ENCODE measurements at places on chromosomes 7 and 10. TPM values are rescaled to one million over a fixed set of nuclear protein-coding genes. Genes with fewer than 3 reads are reported as not detected.

The SYCE1 gene
- total RNA-seq = not detected

The NAPEPLD gene
- 6.4 TPM for total RNA-seq

The OR2A7 gene
- total RNA-seq = not detected

The SSMEM1 gene
- total RNA-seq = not detected

The NKX1-2 gene
- total RNA-seq = not detected

The C10orf62 gene
- 0.34 TPM for total RNA-seq

The EPHB6 gene
- 0.09 TPM for total RNA-seq

The SFTPD gene
- total RNA-seq = not detected

The AHCYL2 gene
- 25.6 TPM for total RNA-seq

The OGA gene
- total RNA-seq = 99.1 TPM

The INTS1 gene
- 44.6 TPM for total RNA-seq

The MYL10 gene
- not detected for total RNA-seq
